Right ventricle myocardium superior (tissue), 1 donor: ENCODE measurements at places on chromosomes 3 and 15. TPM values are rescaled to one million over a fixed set of nuclear protein-coding genes. Genes with fewer than 3 reads are reported as not detected.

Gene CASR
- not detected for total RNA-seq

Gene TGM5
- not detected for total RNA-seq

Gene PAK6
- 9.7 TPM for total RNA-seq

Gene UPK1B
- total RNA-seq, result not detected

Gene ZNF620
- 1.0 TPM for total RNA-seq

Gene TRMT10C
- total RNA-seq, result 25.6 TPM

Gene THBS1
- total RNA-seq, result 37.5 TPM

Gene TTLL3
- total RNA-seq, result 11.1 TPM

DNA sequence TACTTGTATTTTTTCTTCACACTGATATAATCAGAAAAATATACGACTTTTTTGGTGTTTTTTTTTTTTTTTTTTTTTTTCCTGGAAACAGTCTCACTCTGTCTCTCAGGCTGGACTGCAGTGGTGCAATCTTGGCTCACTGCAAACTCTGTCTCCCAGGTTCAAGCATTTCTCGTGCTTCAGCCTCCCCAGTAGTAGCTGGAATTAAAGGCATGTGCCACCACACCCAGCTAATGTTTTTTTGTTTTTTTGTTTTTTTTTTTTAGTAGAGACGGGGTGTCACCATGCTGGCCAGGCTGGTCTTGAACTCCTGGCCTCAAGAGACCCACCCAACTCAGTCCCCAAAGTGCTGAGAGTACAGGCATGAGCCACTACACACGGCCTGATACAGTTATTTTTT, 20.8 kb upstream of the DNAAF4 start:
- no peak for DNase-seq

- no peak for DNase-seq
Observed at GRCh38 chr3:110420158-110420641, 651.4 kb upstream of the NECTIN3 start.

DNA sequence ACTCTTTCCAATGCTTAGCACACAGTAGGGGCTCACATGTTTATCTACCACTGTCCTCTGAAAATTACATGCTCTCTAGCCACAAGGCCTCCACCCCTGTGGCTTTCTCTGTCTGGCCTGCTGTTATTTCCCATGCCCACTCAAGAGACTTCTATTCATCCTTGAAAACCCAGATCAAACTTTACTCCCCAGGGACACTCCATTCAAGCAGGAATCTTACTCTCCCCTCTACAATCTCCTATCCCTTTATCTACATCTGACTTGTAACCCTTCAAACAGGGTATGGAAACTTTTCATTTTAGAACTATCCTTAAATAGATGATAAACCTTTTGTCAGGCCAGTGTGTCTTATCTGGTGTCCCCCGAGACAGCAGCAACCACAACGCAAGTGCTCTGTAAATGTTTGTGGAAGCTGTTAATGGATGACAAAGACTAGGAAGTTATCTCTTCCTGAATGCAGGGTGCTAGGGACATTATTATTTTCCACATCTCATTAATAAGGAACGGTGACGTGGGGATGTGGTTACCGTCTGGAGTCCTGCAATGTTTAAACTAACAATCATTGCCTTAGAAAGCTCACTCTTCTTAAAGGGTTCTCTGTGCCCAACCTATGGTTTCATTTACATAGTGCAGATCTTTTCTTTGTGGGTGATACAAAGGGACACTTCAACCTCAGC, 322.3 kb downstream of the ARRDC4 start:
- DNase-seq, result no peak

- DNase-seq, result no peak
Observed at GRCh38 chr3:69562020-69562419, 176.1 kb upstream of the FRMD4B start.

DNA sequence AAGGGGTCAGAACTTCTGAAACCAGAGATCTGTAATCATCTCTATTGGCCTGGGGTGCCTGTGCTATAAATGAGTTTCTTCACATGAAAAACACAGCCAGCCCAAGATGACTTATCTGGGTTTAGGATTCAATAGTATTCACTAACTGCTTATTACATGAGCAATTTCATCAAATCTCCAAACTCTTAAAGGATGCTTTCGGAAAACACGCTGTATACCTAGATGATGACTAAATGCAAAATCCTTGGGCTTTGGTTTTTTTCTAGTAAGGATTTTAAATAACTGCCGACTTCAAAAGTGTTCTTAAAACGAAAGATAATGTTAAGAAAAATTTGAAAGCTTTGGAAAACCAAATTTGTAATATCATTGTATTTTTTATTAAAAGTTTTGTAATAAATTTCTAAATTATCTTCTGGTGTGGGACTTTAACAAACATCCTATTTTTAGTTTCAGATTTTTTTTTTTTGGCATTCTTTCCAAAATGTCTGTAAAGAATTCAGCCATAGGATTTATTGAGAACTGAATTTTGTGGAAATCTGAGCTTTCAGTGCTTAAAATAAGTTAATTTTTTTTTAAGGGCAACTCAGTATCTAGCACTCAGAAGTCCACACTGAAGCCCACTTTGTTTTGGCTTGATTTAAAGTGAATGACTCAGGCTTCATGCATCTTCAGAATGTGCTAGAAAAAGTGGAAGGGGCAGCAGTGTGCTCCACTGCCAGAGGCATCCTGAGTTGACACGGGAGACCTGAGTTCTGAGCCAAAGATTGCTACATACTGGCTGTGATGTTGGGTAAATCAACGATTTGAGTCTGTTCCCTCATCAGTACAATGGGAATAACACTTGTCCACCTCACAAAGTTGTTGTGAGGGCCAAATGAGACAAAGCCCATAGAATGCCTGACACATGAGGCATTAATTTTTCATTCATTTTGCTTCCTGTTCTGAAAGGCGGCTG, 18.7 kb downstream of the TMEM43 start:
- peak; percentile 58 for DNase-seq

GRCh38 chr3:135865553-135865952, 100.0 kb upstream of the PPP2R3A start:
- DNase-seq, result no peak

DNA sequence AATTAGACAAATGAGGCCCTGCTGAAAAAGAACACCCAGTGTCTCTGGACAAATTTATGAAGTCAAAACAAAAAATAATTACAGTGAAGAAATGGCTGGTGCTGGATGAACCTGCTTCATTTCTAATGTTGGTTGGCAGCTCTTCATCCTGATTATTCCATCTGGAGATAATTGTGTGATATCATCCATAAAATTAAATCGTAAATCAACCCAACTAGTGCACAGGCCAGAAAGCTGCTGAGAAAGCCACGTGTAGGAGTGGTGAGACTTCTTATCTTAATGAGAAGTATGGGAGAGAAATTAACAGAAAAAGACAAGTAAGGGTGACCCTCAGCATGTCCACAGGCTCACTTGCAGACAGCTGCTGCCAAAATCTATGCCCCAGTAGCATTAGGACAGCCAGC, 465.2 kb upstream of the TGFBR2 start:
- no peak for DNase-seq

DNA sequence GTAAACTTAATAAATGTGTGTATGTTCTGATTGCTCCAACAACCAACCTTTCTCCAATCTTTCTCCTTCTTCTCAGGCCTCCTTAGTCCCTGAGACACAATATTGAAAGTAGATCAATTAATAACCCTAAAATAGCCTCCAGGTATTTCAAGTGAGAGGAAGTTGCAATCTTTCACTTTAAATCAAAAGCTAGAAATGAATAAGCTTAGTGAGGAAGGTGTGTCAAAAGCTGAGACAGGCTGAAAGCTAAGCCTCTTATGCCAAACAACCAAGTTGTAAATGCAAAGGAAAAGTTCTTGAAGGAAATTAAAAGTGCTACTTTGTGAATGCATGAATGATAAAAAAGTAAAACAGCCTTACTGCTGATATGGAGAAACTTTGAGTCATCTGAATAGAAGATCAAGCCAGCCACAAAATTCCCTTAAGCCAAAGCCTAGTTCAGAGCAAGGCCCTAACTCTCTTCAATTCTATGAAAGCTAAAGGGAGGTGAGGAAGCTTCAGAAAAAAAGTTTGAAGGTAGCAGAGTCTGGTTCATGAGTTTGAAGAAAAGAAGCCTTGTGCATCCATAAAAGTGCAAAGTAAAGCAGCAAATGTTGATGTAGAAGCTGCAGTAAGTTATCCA, 38.6 kb downstream of the CCDC80 start:
- DNase-seq, result no peak

DNA sequence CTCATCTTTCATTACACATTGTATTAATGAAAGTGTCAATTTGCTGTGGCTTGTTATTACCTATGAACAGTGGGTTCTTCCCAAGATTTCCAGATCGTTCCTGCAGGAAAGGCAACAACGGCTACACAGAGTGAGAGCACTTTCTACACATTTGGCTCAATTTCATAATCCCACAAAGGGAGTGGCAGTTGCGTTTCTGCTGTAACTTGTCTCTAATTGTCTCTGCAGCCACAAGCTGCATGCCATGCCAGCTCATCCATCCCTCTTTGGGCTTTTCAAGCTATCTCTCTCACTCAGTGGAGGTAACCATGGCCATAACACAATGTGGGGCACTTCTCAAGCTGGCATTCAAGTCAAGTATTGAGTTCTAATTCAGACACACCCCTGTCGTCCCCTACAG, 27.7 kb upstream of the CPNE4 start:
- DNase-seq, result no peak

GRCh38 chr3:116440196-116440595, 5.1 kb downstream of the LSAMP start:
- DNase-seq, result no peak

DNA sequence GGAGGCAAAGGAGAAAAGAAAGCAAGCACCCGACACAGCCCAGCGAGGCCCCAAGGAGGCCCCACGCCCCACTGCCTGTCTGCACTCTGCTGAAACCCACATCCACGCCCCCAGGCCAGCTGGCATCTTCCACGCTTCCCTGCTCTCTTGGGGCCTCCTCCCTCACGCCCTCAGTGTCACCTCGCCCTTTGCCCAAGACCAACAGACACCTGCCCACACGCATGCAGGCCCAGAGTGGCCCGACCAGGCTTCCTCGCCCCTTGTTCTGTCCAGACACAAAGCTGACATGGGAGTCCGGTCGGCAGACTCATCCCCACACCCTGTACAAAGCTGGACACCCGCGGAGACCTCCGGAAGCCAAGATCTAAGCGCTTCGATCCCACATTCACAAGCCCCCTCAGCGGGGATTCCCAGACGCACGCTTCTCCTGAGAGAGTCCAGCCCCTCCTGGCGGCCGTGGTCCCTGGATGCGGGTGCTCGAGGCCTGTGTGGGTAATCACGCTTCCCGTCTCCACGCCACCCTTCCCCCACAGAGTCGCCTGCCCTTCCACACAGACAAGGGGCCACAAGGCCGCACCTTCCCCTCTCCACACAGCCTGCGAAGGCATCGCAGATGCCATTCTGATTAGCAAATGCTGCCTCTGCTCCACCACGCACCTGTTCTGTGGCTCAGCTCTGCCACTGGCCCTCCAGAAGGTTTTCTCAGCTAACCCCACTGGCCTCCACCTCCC, 176.6 kb downstream of the XXYLT1 start:
- peak; percentile 34 for DNase-seq

DNA sequence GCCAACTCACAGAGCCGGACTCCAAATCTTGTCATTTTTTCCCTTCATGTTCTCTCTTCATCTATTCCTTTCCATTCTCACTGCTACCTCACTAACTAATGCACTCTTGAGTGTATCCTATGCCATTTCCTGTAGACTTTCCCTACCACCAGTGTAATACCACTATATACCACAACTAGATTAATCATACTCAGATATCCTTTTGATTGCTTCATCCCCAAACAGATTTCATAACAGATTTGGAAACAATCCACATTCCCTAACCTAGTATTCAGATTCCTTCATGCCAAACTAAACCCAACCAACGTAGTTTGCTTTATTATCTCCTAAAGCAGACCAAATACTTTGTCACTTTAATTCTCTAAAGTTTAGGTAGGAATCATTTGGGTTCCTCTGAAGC, 2.6 kb upstream of the PLOD2 start:
- DNase-seq, result no peak

GRCh38 chr3:18766974-18767373, 341.8 kb upstream of the SATB1 start:
- no peak for DNase-seq

- no peak for DNase-seq
Observed at GRCh38 chr3:169453256-169454059, 210.1 kb downstream of the MECOM start.

DNA sequence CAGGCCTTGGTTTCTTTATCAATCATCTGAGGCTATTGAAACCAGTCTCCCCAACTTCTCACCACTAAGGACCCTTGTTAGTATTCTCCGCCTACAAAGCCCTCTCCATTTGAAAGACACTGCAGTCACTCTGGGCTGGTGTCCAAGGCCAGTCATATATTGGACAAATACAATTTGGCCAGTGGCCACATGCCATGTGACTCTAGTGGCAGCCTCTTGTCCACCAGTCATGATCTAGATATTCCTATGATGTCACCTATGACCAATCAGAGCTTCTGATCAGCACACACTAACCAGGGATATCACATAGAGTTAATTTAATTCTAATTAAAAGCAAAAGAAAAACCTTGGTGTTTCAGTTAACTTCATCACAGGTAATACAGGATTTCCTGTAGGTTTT, 68.2 kb downstream of the RAB11A start:
- no peak for DNase-seq

DNA sequence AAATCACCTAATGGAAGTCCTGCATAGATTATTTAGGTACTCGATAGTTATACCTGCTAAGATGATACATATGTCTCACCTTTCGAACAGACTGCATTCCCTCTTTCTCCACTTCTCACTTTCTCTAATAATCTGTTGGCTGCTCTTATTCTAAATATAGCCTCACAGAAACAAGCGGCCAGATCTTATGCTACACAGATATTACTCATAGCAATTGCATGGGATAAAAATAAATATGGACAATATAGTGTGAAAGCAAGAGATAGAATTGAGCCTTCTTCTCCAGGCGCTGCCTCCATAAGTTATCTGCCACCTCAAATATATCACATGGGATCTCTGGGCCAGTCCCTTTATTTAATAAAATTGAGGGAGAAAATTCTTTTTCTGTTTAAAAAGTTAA, 29.5 kb upstream of the TGFBR2 start:
- no peak for DNase-seq

DNA sequence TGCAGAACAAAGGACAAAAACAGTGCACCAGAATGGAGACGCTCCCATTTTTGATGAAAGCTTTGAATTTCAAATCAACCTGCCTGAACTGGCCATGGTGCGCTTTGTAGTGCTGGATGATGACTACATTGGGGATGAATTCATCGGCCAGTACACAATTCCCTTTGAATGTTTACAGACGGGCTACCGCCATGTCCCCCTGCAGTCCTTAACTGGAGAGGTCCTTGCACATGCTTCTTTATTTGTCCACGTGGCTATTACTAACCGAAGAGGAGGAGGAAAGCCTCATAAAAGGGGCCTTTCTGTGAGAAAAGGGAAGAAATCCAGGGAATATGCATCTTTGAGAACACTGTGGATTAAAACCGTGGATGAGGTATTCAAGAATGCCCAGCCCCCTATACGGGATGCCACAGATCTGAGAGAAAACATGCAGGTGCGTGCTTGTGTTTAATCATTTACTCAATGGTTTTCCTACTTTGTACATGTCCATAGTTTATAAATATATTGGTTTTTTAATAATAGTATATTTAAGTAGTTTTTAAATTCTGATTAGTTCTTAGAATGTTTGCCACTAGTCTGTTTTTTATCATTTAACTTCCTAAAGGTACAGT, 127.1 kb downstream of the PLCL2 start:
- DNase-seq, result no peak
